ENCODE measurements at places on chromosomes 1 and 21.

DNA sequence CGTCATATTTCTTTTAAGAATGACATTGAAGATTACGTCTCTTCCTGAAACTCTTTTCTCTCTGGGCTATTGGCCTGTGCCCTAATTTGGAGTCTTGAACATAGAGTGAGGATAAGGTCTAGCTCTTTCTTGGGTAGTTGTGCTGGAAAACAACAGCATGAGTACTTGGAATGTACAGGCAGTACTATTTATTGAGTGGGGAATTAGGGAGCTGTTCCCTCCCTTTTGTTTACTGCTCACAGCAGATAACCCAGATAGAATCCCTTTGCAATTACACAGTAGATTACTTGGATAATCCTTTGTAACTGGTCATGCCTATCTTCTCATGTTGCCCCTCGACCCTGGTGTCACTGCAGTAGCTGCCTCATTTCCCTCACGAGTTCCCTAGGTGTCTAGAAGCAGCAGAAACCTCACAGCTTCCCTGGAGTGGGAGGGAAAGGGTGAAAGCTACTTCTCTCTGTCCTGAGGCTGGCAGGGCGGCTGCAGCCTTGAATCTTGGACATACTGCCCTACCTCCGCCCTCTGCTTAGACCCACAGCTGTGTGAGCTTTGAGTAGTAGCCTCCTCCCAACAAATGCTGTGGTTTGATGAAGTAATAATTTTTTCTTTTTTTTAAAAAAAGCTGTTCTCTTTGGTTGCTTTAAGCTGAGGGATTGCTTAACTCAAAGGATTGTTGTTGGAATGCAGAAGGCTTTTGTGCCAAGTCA, 70.6 kb downstream of the FGGY start:
- no peak for DNase-seq

DNA sequence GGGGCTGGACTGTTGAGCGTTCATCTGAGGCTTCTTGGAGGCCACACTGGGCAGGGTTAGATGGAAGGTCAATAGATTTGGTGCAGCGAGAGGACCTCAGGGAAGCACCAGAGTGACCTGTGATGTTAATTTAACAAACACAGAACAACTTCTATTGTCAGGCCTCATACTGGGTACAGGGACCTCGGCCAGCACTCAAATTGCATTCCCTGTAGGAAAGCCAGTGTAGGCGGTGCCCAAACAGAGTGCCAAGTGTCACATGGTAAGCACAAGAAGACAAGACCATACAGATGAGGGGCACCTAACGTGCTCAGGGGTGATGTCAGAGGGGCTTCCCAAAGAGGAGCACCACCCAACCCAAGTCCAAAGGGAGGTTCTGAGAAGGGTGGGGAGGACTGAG, 1.3 kb downstream of the TMEM269 start:
- DNase-seq = no peak

- peak; percentile 24 for DNase-seq
Observed at GRCh38 chr21:44487831-44488230, 32.5 kb downstream of the LRRC3 start.

- DNase-seq = no peak
Observed at GRCh38 chr1:64581843-64582185, 111.9 kb downstream of the CACHD1 start.

DNA sequence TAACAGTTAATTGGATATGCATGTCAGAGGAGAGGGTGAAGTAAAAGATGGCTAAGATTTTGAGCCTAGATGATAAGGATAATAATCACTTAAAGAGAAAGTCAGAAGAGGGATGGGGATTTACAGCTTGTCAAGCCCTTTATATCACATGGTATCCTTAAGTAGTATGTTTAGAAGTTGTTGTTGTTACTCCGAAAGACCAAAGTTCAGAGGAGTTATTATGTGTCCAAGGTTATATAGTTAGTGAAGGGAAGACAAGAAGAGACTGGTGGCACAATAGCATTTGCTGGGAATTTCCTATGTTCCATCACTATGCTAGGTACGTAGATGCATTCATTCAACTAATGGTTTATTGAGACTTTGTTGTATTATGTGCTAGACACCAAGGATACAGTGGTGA, 30.8 kb upstream of the AGO1 start:
- no peak for DNase-seq

GRCh38 chr1:44834328-44834727, 8.7 kb downstream of the PTCH2 start:
- DNase-seq = no peak

DNA sequence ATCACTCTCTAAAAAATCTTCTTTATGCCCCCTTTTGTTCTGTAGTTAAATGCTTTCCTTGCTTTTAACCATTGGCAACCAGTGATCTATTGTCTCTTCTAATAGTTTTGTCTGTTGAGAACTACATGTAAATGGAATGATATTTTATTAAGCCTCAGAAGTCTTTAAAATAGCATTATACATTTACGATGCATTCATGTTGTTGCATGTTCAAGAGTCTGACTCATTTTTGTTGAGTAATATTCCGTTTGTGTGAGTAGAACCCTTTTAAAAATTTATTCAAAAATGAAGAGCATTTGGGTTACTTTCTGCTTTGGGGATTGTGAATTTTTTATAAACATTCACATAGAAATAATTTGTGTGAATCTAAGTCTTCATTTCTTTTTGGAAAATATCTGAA, 1352.9 kb downstream of the NCAM2 start:
- DNase-seq = no peak

- no peak for DNase-seq
Observed at GRCh38 chr1:143653429-143653802, 318.4 kb downstream of the FAM72C start.

- no peak for DNase-seq
Observed at GRCh38 chr1:165887877-165888551, 60.6 kb downstream of the UCK2 start.

DNA sequence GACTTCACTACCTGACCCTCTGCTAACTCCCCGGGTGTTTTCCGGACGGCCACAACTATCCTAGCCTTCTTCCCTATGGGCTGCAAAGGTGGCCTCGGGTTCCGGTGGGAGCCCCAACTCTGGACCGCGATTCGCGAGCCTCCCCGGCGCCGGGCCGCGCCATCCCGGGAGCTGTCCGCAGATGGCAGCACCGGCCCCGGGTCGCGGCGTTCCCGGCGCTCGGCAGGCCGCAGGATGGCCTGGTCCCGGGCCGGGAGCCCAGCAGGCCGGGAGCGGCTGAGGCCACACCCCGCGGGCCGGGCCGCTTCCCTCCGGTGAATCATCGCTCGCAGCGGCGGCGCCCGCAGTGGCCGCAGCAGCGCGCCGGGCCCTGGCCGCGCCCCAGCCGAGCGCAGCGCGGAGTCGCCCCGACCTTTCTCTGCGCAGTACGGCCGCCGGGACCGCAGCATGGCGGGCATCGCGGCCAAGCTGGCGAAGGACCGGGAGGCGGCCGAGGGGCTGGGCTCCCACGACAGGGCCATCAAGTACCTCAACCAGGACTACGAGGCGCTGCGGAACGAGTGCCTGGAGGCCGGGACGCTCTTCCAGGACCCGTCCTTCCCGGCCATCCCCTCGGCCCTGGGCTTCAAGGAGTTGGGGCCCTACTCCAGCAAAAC, at the start of gene CAPN2:
TSS of gene CAPN2 (plus strand) at position 346 of the 656 bp plus-strand sequence. CDS start at position 448, 102 bp downstream.
- no peak for DNase-seq

- no peak for DNase-seq
Observed at GRCh38 chr1:3821908-3822307, 25.6 kb upstream of the LRRC47 start.

DNA sequence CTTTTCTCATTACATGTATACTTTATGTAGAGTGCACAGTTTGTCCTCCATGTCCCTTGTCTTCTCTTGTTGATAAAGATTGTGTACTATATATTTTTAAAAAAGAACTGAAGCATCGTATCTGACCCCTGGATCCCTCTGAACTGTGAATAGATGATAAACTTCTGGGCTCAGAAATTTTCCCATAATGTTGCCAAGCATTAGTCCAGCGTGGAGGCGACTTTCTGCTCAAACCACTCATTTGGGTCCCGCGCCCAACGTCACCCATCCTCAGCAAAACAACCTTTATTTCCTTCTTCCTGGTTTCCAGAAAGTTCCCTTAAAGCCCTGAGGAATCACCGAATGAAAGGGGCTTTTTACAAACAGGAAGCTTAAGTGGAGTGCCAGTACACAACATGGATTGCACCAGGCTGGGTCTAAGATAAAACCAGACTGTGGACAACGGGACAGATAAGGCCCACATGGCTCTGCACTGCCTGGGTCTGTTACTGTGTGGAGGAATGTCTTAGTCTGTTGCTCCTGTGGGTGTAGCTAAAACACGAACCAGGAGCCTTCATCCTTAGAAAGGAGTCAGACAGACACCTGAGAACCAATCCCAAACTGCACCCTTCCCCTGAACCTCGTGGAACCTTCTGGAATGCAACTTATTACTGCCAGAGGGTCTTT, 15.6 kb downstream of the EVA1C start:
- DNase-seq = no peak

DNA sequence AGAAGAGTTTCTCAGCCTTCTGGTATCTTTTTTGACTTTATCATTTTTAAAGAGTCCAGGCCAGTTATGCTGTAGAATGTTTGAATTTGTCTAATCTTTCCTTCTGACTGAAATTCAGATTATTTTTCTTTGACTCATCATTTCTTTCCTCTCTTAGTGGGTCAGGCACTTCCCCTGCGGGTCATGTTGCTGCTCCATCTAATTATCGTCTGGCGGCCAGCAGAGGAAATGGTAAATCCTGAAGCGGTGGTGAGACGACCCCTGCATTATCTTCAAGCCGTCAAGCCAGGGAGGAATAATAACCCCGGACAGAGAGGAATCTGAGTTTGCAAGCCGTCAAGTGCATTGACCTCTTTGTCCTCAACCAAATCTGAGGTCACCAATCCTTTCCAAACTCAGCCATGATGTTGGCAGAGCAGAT, 102.1 kb downstream of the ADSS2 start:
- no peak for DNase-seq

DNA sequence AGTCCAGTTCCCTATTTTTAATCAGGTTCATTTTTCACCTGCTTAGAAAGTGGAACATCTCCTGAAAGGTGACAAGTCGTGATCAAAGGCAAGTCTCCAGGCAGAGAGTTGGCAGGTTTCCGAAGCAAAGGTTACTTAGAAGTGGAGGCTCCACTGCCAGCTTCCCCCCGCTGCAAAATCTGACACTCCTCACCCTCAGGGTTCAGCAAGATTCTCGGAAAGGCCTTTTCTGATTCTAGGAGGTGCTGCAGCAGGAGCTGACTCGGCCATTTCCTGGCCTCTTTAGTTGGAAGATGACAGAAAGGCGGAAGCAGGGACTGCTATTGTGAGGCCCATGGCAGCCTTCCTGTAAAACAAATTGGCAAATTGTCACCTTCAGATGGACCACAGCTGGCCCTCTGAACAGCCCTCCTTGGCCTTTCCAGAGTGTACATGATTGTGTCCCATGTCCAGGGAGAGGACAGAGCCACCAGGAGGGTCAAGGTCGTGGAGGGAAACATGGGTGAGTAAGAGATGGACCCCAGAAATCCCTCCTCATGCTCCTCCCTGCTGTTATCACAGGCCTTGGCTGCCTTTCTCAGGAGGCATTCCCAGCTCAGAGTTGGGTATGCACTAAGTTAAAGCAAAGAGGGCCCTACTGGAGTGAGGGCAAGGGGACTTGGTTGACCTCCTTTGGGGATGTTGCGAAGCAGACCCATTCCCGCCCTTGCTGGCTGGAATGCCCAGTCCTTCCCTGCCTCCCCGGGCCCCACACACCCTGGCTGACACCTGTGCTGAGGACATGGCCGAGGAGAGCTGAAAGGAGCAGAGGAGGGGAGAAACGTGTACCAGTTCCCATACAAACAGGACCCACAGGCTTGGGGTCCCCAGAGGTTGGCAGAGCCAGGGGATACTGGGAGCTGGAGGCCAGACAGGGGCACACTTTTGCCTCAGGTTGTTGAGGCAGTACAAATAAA, 115.5 kb upstream of the IRF2BP2 start:
- DNase-seq = no peak

- no peak for DNase-seq
Observed at GRCh38 chr1:243686159-243686558, 163.9 kb downstream of the AKT3 start.

DNA sequence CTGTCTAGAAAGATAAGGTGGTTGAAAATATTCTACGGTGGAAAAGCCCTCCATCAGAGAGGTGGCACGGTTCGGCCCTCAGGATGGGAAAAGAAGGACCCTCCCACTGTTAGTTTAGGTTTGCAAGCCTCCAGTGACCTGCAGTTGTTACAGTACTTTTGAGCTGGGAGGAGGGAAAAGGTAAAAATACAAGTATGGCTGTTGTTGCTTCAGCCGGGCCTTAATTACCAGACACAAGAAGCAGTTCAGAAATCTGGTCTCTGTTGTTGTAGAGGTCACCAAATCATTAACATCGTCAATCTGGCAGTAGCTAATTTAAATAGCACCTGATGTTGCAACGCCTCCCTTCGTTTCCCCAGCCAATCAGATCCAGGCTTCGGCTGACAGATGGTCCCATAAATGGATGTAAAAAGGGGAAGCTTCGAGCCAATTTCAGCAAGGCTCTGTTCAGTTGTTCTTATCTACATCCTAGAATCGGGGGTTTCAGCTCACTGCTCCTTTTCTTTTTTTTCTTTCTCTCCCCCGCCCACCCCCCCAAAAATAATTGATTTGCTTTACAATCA, at the start of gene ELAVL4:
TSS of gene ELAVL4 (plus strand) at position 424 of the 563 bp plus-strand sequence. CDS start 270 bp downstream, outside the sequence.
- DNase-seq = no peak

- DNase-seq = no peak
Observed at GRCh38 chr1:245195398-245195797, 40.6 kb downstream of the KIF26B start.

GRCh38 chr1:236552901-236553300, 29.1 kb downstream of the LGALS8 start:
- no peak for DNase-seq

DNA sequence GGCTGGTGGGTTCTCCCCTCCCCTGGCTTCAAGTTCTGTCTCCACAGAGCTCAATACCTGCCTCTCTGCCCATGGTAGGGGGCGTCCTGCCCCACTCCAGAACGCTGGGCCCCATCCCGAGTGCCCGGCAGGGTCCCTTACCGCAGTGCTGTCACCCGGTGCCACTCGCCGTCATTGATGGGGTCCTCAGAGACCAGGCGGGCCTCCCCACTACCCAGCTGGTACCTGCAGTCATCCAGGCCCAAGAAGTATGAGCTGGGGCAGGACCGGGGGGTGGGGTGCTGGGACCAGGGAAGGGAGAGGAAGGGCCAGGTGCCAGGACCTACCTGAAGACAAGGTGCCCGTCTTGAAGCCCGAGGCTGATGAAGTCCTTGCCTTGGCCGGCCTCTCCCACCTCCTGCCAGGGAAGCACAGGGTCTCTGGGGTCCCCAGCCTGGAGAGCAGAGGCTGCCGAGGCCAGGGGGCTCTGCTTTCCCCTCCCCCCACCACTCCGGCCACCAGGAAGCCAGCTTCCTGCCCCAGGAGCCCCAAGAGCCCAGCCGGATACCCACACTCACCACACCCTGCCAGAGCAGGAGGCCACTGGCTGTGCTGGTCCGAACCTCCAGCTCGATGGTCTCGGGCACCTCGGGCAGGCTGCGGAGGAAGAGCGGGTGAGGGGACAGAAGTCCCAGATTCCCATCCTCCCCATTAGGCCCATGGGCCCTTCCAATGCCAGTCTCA, 12.1 kb downstream of the LDLRAD2 start:
- no peak for DNase-seq

- no peak for DNase-seq
Observed at GRCh38 chr1:223229756-223230155, 86.7 kb upstream of the TLR5 start.

- DNase-seq = no peak
Observed at GRCh38 chr1:74237787-74238186, 2.6 kb downstream of the TNNI3K start.

- no peak for DNase-seq
Observed at GRCh38 chr1:209758400-209758799, 2.5 kb downstream of the TRAF3IP3 start.

All from stimulated activated CD8-positive, alpha-beta memory T cell treated with anti-CD3 and anti-CD28 coated beads, Interleukin-7, amount 100 ng/mL, for 1 hour (primary cell).